ENCODE measurements at places on chromosomes 2 and 18.

- no peak overlapping the region for H3K27ac ChIP-seq
- peaks cover 2% of the 10 kb centered on the region for H3K27me3 ChIP-seq
- H3K4me1 ChIP-seq: peaks cover 3% of the 10 kb centered on the region
- no peak overlapping the region for H3K4me3 ChIP-seq
- no peaks in the 10 kb centered on the region for H3K36me3 ChIP-seq
These were observed 1220.4 kb upstream of the ZEB2 start for GRCh38 chr2:145740302-145740701.

GRCh38 chr18:55839343-55839742 lies 251.4 kb upstream of the TCF4 start:
- H3K36me3 ChIP-seq: no peaks in the 10 kb centered on the region
- H3K27me3 ChIP-seq: no peaks in the 10 kb centered on the region
- DNase-seq: no peak
- H3K27ac ChIP-seq: no peak overlapping the region
- no peak overlapping the region for H3K4me3 ChIP-seq
- H3K4me1 ChIP-seq: no peaks in the 10 kb centered on the region

GRCh38 chr2:122519366-122519765 lies 763.9 kb downstream of the TSN start:
- H3K4me1 ChIP-seq: no peaks in the 10 kb centered on the region
- H3K36me3 ChIP-seq: no peaks in the 10 kb centered on the region
- H3K4me3 ChIP-seq: no peak overlapping the region
- no peaks in the 10 kb centered on the region for H3K27me3 ChIP-seq
- no peak overlapping the region for H3K27ac ChIP-seq
- no peak for DNase-seq

GRCh38 chr2:188986839-188987238 lies 12.7 kb downstream of the COL3A1 start:
- no peaks in the 10 kb centered on the region for H3K36me3 ChIP-seq
- no peaks in the 10 kb centered on the region for H3K4me1 ChIP-seq
- H3K4me3 ChIP-seq: no peak overlapping the region
- no peak for DNase-seq
- peaks cover 3% of the 10 kb centered on the region for H3K27me3 ChIP-seq

DNA sequence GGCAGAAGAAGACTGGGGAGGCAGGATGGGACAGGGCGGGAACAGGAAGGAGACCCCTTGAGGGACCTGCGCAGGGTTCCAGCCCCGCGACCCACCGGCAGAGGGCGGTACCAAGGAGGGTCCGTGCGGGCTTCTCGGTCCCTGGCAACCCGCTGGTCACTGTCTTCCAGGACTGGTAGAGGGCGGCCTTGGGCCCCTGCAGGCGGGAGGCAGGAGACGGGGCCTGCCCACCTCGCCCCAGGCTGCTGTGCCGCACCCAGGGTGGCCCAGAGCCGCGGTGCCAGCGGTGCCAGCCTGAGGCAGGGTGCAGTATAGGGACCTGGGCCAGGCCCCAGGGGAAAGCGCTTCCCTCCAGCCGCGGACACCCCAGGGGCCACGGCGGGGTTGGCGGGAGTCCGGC lies 34.5 kb downstream of the NEURL3 start:
- peaks cover 9% of the 10 kb centered on the region for H3K27me3 ChIP-seq
- no peak overlapping the region for H3K27ac ChIP-seq
- no peak overlapping the region for H3K4me3 ChIP-seq

DNA sequence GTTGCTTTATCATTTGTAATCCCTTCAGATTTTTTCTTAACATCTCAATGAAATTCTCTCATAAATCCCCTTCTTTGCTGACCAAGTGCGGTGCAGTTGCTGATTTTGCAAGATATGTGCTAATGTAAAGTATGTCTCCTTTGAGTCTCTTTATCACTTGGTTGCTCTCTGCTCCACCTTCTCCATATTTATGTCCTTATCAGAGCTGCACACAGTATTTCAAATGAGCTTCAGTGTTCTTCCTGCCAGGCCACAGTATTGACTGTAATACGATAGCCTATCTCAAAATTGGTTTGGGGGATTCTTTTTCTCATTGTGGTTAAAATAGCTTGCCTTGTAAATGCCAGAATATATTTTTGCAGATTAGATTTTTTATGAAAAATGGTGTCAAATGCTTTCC lies 32.2 kb downstream of the MAIP1 start:
- peaks cover 5% of the 10 kb centered on the region for H3K4me1 ChIP-seq
- no peak for DNase-seq
- H3K36me3 ChIP-seq: no peaks in the 10 kb centered on the region
- H3K27me3 ChIP-seq: no peaks in the 10 kb centered on the region

- H3K36me3 ChIP-seq: peaks cover 11% of the 10 kb centered on the region
- H3K4me1 ChIP-seq: peaks cover 50% of the 10 kb centered on the region
- no peaks in the 10 kb centered on the region for H3K27me3 ChIP-seq
These were observed 29.9 kb downstream of the PELI1 start for GRCh38 chr2:64114063-64114911.

- H3K36me3 ChIP-seq: no peaks in the 10 kb centered on the region
- no peaks in the 10 kb centered on the region for H3K4me1 ChIP-seq
- no peak overlapping the region for H3K27ac ChIP-seq
- no peak overlapping the region for H3K4me3 ChIP-seq
- no peak for DNase-seq
- peaks cover 4% of the 10 kb centered on the region for H3K27me3 ChIP-seq
These were observed 31.5 kb upstream of the COLEC12 start for GRCh38 chr18:532018-532417.
